Activated T-cell treated with anti-CD3 and anti-CD28 coated beads for 48 hours (primary cell): ENCODE measurements at places on chromosomes 11 and 22.

GRCh38 chr11:64156235-64157011 is 9.5 kb downstream of the MACROD1 start:
- DNase-seq: no peak

- no peak for DNase-seq
Measured at GRCh38 chr11:111694851-111695250, 71.3 kb downstream of the PPP2R1B start.

GRCh38 chr11:123060277-123061000 is 1.5 kb downstream of the HSPA8 start:
- DNase-seq: no peak

DNA sequence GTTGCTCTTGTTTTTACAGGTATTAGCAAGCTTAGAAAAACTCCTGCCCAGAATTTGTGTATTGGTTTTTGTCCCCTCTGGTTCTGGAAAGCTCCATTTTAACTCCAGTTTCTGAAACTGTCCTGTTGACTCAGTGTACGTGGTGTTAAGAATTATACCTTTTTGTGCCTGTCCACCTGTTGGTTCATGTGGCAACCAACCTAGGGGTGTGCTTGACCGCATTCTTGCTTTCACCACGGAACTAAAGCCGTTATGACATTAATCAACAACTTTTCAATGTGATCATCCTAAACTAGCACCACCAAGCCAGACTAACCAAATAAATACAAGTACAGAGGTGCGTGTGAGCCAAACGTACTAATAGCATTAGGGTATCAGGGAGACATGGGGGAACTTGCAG is 56.0 kb upstream of the PTH start:
- no peak for DNase-seq
